Placental epithelial cell (primary cell): ENCODE measurements at places on chromosomes 6 and 20. TPM values are rescaled to one million over a fixed set of nuclear protein-coding genes. Genes with fewer than 3 reads are reported as not detected.

Gene LAMA5
- 27.9 and 36.9 TPM in 2 replicates for total RNA-seq

Gene SLC17A4
- under 0.01 TPM in 1 of 2 replicates, not detected in the other for total RNA-seq

Gene SLC17A3
- not detected in 2 replicates for total RNA-seq

Gene EBF4
- total RNA-seq = 4.4 and 13.3 TPM in 2 replicates

Gene MYCT1
- total RNA-seq = not detected in 2 replicates

Gene TREML2
- total RNA-seq = not detected in 2 replicates
